ENCODE measurements at places on chromosomes 6 and 20.
A peak's percentile ranks its signal among the peaks of the same experiment; 100 is the strongest.

- no peak for DNase-seq
Measured at GRCh38 chr6:16671302-16672289, 89.7 kb downstream of the ATXN1 start.

DNA sequence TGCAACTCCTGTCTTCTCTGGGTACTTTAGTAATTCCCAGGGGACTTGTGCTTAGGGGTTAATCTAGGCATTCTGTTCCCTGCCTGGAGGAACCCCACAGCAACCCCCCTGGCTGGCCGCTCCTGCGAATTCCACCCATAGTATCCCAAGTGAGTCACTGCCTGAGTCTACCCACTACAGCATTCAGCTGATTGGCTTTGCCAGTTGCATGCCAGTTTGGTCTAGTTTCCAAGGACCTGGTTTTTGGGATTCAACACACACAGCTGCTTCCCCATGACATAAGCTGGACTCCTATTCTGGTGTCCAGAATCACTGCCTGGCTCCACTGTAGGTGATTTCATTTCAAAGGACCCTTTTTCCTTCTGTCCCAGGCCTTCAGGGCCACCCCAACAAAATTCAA lies 40.3 kb downstream of the PLCG1 start:
- no peak for DNase-seq

DNA sequence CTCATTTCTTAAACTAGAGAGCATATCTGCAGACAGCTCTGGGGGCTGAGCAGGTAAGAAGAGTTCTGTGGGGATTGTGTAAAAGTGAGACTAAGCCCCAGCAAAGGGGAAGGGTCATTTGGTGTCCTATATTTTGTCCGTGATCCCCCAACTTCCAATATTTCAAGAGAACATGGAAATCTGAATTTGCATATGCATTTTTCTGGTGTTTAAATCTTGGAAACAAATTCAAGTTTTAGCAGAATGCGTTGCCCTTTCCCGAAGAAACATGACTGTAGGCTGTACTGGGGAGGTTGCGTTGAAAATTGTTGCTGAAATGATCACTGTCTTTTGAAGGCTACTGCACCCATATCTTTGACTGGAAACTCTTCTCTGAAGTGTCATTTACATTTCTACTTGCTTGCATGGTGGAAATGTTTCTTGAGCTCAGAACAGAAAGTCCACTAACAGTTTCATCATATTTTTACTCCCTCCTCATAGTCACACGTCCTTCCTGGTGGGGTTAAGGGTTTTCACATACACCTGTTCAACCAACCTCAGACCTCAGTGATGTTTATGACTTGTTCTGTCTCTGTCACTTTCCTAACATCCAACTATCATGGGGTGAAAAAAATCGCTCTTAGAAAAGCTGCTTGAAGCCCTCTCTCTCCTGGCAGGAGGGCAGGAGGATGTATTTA lies 140.3 kb downstream of the BCAS1 start:
- DNase-seq: no peak

- DNase-seq: no peak
Measured at GRCh38 chr20:38128691-38129090, 36.4 kb downstream of the TGM2 start.

DNA sequence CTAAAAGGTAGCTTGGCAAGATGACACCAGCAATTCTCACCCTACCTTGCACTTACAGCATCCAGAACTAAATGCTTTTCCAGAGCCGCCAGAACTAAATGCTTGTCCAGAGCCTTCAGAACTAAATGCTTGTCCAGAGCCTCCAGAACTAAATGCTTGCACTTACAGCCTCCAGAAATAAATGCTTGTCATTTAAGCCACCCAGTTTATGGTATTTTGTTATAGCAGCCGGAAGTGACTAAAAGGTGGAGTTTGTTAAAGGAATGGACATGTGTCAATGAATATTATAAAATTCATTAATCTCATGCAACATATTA lies 133.5 kb downstream of the GPX5 start:
- no peak for DNase-seq

GRCh38 chr6:125987026-125987617 lies 782 bp downstream of the TRMT11 start:
- no peak for DNase-seq

- no peak for DNase-seq
Measured at GRCh38 chr6:53455678-53456077, 89.2 kb downstream of the GCLC start.

- DNase-seq: no peak
Measured at GRCh38 chr6:14478381-14479225, 361.0 kb downstream of the CD83 start.

DNA sequence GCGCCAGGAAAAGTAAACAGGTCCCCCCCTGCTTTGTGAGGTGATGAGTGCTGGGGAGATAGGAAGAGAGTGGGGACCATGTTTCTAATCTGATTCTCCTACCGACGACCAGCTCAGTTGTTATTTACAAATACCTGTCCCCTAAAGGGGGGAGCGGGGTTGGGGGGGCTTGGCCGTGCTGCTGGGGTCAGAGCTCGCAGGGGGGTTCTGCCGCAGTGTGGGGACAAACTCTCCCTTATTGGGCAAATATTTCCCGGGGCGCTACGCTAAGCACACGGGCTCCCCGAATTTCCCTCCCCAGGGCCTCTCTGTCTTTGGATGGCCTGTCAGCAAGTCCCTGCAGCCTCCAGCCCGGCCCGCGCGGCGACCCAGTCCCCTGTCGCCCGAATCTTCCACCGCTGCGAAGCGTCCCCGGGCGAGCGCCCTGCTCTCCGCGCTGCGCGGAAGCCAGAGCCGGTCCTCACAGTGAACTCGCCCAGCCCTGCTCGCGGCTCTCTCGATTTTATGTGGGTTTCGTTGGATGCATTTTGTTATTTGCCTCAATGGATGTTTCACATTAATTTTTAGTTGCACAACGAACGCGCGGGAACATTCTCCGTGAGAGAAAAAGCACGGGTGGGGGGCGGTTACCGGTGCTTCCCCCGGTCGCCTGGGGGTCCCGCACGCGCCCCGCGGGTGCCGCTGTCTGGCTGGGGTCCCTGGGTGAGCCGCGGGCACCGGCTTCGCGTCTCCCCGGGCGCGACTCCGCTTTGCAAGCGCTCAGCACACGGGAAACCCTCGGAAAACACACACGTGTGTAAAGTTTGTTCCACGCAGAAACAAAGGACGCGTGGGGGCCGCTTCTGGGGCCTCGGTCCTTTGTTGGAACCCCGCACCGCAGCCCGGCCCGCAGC lies 1.5 kb upstream of the STX16 start:
- peak; percentile 74 for DNase-seq

GRCh38 chr20:2750491-2751251 lies 49.8 kb downstream of the CPXM1 start:
- DNase-seq: peak; percentile 57

GRCh38 chr6:153537422-153537821 lies 406.3 kb upstream of the RGS17 start:
- DNase-seq: no peak

- DNase-seq: no peak
Measured at GRCh38 chr6:9295644-9296043, 860.3 kb upstream of the SLC35B3 start.
